ENCODE measurements at places on chromosomes 12 and 14. TPM values are rescaled to one million over a fixed set of nuclear protein-coding genes. Genes with fewer than 3 reads are reported as not detected.

The TGFB3 gene
- 12.3 TPM for total RNA-seq

The ERBB3 gene
- 3.6 TPM for total RNA-seq

The SYCP3 gene
- 0.13 TPM for total RNA-seq

The CHGA gene
- total RNA-seq: not detected

The KCNMB4 gene
- total RNA-seq: 0.26 TPM

The SMCO2 gene
- 0.13 TPM for total RNA-seq

The SLCO1C1 gene
- total RNA-seq: 2.6 TPM

The PAPLN gene
- 2.8 TPM for total RNA-seq

The SLC5A8 gene
- not detected for total RNA-seq

The PAPOLA gene
- total RNA-seq: 66.3 TPM

The MUCL1 gene
- not detected for total RNA-seq

The ANG gene
- 7.8 TPM for total RNA-seq

The CEBPE gene
- total RNA-seq: not detected

The GPRC5A gene
- 8.7 TPM for total RNA-seq

Data from aortic smooth muscle cell (primary cell).